ENCODE measurements at places on chromosomes 5 and 9.

- DNase-seq: no peak
Observed at GRCh38 chr5:178068293-178068692, 45.0 kb upstream of the N4BP3 start.

GRCh38 chr9:138070815-138071214, 193.2 kb downstream of the CACNA1B start:
- no peak for DNase-seq

- DNase-seq: no peak
Observed at GRCh38 chr9:32339424-32339823, 45.0 kb upstream of the ACO1 start.

DNA sequence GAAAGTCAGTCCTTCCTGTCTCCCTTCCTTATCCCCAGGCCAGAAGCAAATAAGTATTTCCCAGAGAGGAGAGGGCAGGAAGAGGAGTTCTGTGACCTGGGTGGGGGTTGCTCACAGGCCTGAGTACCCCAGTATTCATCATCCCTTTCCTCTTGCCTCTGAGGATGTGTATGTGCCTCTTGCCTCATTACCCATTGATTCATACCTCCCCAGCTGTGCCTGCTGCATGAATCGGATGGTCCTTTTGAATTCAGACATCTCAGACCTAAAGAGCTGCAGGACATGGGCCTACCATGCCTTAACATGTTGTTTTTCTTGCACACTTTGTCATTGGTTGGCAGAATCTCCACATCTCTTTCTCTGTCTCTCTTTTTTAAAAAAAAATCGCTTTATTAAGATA, 112.8 kb upstream of the SHB start:
- DNase-seq: no peak

- no peak for DNase-seq
Observed at GRCh38 chr5:15757619-15758018, 257.6 kb downstream of the FBXL7 start.

GRCh38 chr5:171309276-171310211, 496 bp downstream of the TLX3 start:
- no peak for DNase-seq

- DNase-seq: peak; percentile 75
Observed at GRCh38 chr9:108041551-108041950, 552.0 kb upstream of the KLF4 start.

- no peak for DNase-seq
Observed at GRCh38 chr9:133961226-133962165, 30.6 kb downstream of the VAV2 start.

DNA sequence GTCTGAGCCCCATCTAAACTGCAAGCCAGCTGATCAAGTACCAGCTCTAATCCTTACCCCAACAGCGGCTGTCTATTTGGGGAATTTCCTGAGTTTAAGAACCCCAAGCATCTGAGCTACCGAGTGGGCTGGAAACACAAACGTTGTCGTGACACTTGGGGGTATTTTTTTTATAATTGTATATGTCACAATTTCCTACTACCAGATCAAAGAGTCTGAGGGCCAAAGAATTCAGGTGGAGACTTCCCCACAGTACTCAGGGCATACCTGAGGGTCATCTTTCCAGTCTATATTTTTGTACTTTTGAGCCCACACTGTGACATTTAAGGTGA, 42.8 kb downstream of the PTTG1 start:
- DNase-seq: no peak

DNA sequence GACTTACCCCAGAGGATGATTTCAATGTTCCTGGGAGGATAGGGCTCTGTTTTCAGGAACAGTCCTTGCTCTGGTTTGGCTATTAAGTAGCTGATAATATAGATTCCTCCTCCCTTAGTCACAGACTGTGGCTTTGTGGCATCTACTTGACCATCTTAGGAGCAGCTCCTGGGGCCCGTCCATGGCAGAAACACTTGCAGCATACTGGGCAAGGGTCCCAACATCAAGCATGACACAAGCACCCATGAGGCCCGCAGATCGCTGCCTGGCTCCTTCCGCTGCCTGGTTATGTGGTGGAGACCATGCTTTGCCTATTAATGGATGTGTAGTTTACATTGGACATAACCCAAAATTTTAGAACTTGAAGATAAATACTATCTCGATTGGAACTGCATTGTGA, 170.1 kb downstream of the ICE1 start:
- DNase-seq: no peak

- no peak for DNase-seq
Observed at GRCh38 chr9:3648722-3649246, 123.0 kb upstream of the RFX3 start.

- no peak for DNase-seq
Observed at GRCh38 chr5:174829511-174829864, 105.1 kb downstream of the MSX2 start.

DNA sequence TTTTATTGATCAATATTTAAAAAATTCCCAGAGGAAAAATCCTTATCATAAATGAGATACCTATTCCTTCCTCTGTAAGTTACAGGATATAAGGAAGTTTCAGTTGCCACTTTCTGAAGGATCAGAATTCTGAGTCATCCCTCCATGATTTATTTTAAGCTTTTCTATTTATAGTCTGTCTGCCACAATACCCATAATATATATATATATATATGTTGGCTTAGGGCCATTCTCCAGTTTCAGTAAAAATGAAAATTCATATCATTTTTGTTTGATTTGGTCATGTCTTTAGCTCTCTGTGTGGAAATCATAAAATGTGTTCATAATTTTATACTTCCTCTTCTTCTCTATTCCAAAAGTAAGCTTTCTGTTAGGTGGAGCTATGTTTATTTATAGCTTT, 215.8 kb upstream of the CYLC2 start:
- peak; percentile 16 for DNase-seq

- no peak for DNase-seq
Observed at GRCh38 chr5:146482775-146483174, 33.2 kb downstream of the GPR151 start.

GRCh38 chr9:133803028-133803585, 65.0 kb upstream of the SARDH start:
- DNase-seq: peak; percentile 55

DNA sequence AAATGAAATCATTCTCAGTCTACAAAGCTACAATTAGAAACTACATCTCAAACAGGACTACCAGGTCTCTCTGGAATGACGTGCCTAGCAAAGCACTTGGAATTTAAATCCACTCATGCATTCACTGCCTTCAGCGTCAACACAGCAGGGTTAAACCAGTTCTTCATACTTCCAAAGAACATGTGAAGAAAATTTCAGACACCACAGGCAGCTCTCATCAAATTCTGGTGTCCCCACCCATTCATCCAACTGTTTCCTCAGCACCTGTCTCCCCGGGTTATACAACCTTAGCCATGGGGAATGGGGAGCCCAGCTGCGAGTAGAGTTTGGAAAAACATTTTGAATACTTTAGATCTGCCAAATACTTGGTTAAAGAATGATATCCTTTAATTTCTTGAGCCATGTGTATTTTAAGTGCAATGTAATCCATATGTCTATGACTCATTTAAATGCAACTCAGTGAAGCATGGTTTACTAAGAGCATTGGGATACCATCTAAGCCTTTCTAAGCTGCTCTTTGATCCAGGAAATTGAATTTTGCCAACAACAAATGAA, 17.5 kb downstream of the ADAM19 start:
- DNase-seq: peak; percentile 92

DNA sequence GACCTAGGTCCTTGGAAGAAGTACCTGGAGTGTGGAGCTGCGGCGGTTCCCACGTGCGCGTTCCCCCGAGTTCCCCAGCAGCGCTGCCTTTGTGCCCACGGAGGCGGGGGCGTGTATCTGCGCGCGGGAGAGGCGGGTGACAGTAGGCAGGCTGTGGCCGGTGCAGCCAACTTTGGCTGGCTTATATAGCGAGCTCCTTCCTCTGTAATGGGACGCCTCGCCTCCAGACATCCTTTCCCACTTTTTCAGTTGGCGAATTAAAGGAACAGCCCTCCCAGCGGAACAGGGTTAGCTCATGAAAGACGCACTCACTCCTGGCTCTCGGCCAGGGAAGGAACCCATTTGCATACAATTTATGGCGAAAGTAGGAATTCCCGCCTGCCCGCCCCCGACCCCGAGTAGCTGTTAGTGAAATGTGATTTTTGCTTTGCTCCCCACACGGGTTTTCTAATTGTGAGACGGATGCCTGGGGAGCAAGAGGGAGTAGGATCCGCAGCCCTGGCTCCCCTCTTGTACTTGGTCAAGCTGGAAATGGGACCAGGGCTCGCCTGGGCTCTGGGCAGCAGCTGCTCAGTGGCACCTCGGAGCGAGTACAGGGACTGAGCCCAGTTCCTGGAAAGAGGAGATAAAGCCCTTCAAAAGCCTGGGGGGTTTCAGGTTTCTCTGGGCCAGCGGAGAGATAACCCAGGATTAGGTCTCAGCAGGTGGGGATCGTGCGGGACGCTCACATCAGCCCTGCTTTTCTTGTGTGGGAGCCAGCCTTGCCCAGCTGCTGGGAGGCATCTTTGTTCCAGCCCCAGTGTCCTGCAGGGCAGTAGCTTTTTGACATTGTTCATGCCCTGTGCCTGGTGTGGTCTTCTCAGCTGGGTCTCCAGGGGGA, at the start of gene TNC:
Gene TNC (minus strand): TSS at position 159 of the 880 bp plus-strand sequence. CDS start 27,139 bp downstream, outside the sequence.
- peak; percentile 59 for DNase-seq

DNA sequence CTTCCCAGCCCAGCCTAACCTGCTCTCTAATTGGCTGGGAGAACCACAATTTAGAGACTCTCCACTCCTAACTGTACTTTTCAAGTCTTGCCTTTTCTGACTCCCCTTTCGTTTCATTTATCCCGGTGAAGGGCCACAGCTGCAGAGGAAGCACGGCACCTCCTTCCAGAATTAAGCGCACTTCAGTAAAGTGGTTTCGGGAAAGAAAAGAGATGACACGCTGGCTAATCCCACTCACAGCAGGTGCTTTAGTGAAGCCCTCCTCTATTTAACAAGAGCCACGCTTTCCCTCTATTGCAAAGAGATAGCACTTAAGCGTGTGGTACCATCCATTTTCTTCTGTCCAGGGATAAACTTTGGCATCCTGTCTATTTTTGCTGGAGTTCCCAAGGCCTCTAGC, 4.8 kb downstream of the DNAH5 start:
- DNase-seq: no peak

DNA sequence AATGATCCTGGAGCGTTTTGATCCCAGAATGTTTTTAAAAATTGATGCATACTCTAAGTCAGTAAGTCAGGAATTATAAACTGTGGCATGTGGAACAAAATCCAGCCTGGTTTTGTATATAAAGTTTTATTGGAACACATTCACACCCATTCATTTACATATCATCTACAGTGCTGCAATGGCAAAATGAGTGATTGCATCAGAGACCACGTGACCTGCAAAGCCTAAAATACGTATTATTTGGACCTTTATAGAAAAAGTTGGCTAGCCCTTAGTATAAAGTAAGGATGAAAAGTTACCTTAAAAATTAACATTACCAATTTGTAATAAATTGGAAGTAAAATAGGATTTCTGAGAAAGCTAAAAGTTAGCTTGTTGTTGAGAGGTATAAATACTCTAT, 95.0 kb downstream of the PCSK5 start:
- no peak for DNase-seq

Data from iris pigment epithelial cell (primary cell).